ENCODE measurements at places on chromosomes 5 and 9. TPM values are rescaled to one million over a fixed set of nuclear protein-coding genes. Genes with fewer than 3 reads are reported as not detected.

DNA sequence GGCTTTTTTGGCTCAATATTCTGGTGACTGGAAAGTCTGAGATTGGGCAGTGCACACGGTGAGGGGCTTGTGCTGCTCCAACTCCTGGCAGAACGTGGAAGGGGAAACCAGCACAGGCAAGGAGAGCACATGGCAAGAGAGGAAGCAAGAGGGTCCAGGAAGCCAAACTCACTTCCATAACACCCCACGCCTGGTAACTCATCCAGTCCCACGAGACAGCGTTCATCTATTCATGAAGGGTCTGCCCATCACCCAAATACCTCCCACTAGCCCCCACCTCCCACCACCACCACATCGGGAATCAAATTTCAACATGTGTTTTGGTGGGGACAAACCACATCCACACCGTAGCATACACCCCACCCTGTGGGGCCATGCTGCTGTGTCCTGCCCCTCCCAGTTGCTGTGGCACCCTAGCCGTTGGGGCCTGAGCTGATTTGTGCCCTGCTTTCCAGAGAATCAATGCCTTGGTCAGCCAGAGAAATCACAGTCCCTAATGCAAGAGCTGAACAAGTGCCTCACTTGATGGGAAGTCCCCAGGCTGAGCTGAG lies 27.3 kb downstream of the PROP1 start:
- DNase-seq, result no peak

- no peak for DNase-seq
Measured at GRCh38 chr9:136671254-136671614, 8.5 kb downstream of the EGFL7 start.

DNA sequence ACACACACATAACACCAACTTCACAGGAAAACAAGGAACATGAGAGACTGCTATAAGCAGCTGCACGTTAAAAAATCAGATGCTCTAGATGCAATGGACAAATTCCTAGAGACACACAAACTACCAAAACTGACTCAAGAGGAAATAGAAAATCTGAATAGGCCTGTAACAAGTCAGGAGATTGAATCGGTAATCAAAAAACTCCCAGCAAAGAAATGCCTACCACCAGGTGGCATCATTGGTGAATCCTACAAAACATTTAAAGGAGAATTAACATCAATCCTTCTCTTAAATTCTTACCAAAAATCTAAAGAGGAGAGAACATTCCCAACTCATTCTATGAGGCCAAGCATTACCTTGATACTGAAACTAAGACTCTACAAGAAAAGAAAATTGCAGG lies 54.9 kb downstream of the NDST1 start:
- peak; percentile 64 for DNase-seq

DNA sequence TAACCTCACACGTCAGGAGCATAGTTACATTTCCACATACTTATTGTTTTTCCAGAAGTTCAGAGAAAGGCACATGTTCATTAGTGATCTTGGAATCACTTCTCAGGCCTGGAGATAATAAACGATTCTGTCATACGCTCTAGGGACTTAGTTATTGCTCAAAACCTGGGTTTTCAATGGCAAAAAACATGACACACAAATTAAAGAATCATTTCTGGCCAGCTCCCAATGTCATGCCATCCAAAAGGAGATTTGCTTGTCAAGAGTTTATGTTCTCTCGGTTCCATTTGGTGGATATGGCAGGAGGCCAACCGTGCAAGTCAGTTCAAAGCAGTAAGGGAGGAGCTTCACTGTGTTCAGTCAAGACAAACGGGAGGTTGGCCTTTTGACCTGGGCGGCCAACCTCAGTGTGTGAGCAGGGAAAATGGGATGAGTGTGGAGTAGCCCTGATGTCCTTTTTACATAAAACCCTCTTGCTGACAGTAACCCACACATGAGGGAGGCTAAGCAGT lies 123.4 kb downstream of the NXNL2 start:
- DNase-seq, result no peak

DNA sequence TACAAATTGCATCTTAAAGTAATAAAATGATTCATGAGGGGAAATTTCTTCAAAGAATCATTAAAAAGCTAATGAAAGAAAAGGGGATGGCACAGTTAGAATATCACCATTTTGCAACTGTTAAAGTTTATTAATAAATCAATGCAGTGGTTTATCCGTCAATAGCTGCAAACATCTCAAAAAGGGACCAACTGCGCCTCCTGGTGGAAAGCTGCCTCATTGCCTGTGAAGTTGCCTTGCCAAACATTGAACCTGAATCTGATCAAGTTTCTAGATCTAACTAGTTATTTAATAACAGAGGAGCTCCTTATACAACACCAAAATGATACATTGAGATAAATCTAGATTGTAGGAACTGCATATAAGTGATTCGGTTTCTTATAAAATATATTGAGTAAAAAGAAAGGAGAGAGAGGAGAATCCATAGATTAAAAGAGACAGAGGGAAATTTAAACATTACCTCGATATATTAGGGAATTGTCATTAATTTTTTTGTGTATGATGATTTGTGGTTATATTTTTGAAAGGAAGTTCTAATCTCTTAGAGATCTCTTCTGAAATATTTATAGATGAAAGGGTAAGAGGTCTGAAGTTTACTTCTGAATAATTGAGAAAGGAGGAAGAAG lies 6.9 kb upstream of the NDUFB6 start:
- peak; percentile 35 for DNase-seq

- DNase-seq, result no peak
Measured at GRCh38 chr5:131185523-131186104, 14.9 kb downstream of the LYRM7 start.

- no peak for DNase-seq
Measured at GRCh38 chr9:130713286-130713960, 19.8 kb downstream of the EXOSC2 start.

DNA sequence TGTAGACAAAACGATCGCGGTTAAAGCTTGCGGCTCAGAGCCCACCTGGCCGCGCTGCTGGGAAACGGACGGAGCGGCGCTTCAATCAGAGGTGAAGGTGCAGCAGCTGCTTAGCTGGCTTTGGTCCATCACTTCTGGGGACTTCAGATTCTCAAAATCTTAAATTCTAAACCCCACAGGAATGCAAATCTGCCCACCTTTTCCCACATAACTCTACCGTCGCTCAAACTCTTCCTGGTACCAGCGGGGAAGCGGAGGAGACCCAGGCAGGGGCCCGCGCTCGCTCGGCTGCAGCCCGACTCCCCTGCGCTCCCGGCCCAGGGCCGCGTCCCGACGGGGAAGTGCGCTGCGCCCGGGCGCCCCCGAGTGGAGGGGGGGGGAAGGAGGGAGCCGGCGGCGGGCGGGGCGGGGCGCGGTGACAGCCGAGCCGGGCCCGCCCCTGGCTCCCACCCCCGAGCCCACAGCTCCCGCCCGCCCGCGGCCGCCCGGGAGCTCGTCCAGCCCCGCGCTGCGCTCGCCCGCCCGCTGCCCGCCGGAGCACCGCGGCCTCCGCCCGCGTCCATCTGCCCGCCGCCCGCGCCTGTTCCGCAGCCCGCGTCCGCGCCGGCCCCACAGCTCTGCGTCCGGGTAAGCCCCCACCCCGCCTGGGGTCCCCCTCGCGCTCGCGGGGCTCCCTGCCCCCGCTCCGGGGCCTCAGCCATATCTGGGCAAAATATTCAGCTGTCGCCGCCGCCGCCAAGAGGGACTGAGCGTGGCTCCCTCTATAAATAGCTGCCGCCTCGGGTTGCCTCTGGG lies at the start of gene TMOD1:
TSS of gene TMOD1 (plus strand) at position 490 of the 795 bp plus-strand sequence. CDS start 22,523 bp downstream, outside the sequence.
- DNase-seq, result peak; percentile 34

DNA sequence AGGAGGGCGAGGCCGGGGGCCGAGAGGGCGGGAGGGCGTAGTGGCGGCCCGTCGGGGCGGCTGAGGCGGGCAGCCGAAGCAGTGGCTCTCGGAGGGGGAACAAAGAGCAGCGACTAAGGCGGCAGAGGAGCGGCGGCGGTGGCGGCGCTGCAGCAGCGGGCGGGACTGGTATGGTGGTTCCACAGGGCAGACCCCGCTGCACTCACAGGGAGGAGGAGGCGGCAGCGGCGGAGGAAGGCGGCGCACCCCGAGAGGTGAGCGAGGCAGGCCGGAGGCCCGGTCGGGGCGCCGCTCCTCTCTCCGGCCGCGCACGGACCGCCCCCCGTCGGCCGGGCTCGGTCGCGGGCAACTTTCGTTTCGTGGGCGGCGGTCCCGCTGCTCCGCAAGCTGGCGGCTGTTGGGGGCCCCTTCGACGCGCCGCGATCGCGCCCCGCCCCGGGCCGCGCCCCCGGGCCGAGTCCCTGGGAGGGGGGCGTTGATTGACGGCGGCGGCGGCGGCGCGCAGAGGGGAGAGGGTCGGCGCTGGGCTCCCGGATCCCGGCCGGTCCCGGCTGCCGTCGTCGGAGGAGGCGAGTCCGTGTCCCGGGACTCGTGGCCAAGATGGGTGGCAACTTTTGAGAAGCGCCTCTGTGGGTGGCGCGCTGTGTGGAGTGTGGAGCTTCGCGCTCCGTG lies 467 bp downstream of the CNOT6 start:
- no peak for DNase-seq

GRCh38 chr9:112787978-112788377 lies 37.4 kb downstream of the SNX30 start:
- no peak for DNase-seq

DNA sequence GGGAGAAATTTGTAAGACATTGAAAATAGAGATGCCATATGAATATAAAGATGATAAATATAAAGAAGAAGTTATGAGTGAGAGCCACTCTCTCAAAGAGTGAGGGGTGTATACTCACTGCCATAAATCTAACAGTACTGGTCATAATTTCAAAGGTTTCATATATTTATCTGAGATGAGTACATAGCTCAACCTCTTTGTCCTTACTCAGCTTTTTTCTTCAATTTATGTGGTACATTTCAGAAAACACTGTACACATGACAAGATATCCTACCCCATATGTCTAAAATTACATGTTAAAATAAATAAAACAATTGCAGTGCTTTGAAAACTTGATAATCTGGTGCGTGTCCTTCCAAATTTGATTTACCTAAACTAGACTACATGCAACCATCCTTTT lies 5.2 kb upstream of the MCC start:
- DNase-seq, result no peak

GRCh38 chr9:18768951-18769622 lies 263.9 kb downstream of the SAXO1 start:
- DNase-seq, result no peak

- no peak for DNase-seq
Measured at GRCh38 chr5:156434471-156434870, 107.5 kb downstream of the SGCD start.

GRCh38 chr9:35945341-35946018 lies 12.5 kb downstream of the OR2S2 start:
- DNase-seq, result peak; percentile 86

GRCh38 chr5:89338935-89339334 lies 456.0 kb upstream of the MEF2C start:
- peak; percentile 29 for DNase-seq

- no peak for DNase-seq
Measured at GRCh38 chr5:34551911-34552433, 104.2 kb upstream of the RAI14 start.

DNA sequence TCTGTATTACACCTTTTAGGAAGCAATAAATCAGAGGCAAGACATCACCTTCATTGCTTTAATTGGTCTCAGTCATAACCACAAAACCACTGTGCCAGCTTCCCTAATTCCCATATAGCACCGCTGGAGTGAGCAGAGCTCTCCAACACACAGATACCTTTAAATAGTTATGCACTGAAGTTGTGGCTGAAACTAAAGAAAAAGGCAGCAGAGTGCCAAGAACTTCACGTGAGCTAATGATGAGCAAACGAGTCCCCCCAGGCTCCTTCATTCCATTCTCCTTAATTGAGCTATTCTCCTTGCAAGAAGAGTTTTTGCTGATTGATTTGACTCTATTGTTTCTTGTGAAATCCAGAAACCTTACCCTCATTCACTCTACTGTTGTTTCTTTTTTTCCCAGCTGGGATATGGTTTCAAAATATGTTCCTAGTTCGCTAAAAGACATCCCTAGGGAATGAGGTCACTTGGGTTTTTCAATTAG lies 501.5 kb downstream of the SPATA31D1 start:
- peak; percentile 94 for DNase-seq

- no peak for DNase-seq
Measured at GRCh38 chr9:135931349-135931820, 24.0 kb upstream of the CAMSAP1 start.

GRCh38 chr9:72362118-72362531 lies 2.9 kb downstream of the ZFAND5 start:
- DNase-seq, result no peak

GRCh38 chr9:77469515-77470231 lies 178.4 kb downstream of the GNA14 start:
- DNase-seq, result no peak

DNA sequence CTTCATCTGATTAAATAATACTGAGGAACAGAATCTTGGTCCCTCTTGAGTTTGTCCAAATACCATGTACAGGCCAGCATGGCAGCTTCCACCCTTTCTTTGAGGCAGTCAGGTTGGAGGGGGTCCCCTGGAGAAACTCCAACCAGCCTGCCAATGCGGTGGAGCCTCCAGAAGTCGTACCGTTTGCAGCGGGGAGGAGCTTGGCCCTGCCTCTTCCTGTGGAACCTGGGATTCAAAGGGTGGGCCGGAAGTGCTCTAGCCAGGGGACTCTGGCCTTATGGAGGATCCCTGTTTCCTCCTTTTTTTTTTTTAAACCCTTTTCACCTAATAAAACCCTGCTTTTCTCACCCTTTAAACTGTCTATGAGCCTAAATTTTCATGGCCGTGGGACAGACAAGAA lies 216.3 kb upstream of the ZNF608 start:
- no peak for DNase-seq

- DNase-seq, result no peak
Measured at GRCh38 chr5:41432481-41433253, 77.7 kb downstream of the PLCXD3 start.

DNA sequence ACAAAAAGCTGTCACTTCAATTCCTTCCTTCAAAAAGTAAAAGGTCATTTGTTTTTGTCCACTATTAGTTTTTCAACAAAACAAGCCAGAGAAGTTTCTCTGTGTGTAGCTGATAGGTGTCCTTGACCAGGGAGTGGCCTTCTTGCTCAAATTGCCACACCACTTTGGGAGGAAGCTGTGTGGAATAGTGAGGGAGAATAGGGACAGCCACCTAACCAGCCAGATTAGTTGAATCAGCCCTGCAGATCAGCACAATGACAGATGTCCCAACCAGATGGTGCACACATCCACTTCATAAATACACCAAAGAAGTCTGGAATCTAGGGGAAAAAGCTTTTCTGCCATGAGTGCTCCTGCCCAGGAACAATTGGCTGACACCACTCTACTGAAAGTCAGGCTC lies 37.2 kb downstream of the NREP start:
- DNase-seq, result no peak

DNA sequence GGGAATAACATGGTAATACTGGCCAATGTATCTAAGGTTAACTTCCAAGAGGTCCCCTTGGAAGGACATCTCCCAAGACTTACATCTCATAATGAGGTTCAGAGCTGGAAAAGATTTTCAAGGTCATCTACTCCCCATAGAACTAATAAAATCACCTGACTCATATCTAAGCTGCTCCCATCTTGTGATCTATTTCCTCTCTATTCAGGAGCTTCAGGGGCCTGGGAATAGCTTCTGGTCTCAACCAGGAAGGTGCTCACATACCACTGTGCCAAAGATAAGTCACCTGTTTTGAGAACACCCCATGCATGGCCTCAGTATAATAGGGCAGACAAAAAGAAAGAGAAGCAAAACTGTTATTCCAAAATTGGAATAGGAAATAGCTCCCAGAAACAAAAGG lies 74.2 kb downstream of the OXCT1 start:
- peak; percentile 15 for DNase-seq

The SLC46A2 gene
- total RNA-seq, result not detected

The MLANA gene
- not detected for total RNA-seq

The UHRF2 gene
- total RNA-seq, result 29.4 TPM

The DOCK2 gene
- 68.9 TPM for total RNA-seq

The DOK3 gene
- total RNA-seq, result 1.7 TPM

The OSMR gene
- total RNA-seq, result 27.9 TPM

The TRPM6 gene
- total RNA-seq, result 0.05 TPM
